ENCODE measurements at places on chromosomes 6 and 20.

DNA sequence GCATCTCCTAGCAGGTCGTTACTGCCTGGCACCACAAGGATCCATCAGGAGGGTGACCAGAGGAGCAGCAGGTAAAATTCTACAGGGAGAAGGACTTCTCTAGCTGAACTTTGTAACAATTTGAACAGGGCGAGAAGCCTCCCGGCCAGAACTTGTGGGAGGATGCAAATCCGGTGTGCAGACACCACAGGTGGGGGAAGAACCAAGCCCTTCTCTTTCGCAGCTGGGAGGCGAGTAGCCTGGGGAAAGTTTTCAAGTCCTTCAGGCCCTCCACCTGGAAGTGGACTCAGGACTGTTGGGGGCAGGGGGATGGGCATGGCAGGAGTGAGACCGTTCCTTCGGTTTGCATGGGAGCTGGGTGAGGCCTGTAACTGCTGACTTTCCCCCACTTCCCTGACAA is 42.7 kb upstream of the FAM210B start:
- DNase-seq = no peak

DNA sequence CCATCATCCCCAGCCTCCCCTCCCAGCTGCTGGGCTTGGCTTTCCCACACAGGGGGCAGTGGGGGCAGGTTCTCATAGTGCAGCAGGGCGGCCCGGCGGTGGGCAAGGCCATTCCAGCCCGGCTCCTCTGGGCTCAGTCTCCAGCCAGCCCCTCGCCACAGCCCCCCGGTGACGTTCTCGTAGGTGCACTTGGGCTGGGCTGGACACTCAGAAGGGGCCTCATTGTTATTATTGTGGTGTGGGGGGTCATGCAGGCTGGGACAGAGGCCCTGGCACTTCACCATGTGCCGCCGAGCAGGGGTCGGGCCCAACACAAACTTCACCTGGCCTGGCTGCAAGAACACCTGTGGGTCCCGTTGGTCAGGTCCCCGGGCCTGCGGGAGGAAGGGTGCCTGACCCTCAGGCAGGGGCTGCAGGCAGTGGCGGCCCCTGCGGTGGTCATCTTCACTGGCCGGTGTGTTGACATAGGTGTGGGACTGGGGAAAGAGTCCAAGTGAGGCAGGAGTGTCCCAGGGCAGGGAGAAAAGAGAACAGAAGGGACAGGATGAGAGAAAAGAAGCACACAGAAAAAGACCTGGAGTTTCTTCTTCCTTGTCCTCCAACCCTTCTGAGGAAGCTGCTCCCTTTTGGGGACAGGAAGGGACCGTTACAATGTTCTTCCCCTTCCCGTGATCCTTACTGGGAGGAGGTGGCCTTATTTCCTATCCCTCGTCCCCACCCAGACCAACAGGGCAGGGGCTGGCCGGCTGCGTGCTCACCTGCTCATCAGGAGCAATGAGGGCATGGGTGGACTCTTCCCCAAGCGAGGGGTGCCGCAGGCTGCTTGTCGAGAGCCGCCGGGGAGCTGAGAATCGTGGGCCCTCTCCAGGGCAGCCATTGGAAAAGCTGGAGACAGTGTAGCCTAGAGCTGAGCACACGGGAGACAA is 8.4 kb downstream of the FRS3 start:
- DNase-seq = no peak

- no peak for DNase-seq
These were observed 4.5 kb upstream of the SDC4 start for GRCh38 chr20:45352729-45353128.

DNA sequence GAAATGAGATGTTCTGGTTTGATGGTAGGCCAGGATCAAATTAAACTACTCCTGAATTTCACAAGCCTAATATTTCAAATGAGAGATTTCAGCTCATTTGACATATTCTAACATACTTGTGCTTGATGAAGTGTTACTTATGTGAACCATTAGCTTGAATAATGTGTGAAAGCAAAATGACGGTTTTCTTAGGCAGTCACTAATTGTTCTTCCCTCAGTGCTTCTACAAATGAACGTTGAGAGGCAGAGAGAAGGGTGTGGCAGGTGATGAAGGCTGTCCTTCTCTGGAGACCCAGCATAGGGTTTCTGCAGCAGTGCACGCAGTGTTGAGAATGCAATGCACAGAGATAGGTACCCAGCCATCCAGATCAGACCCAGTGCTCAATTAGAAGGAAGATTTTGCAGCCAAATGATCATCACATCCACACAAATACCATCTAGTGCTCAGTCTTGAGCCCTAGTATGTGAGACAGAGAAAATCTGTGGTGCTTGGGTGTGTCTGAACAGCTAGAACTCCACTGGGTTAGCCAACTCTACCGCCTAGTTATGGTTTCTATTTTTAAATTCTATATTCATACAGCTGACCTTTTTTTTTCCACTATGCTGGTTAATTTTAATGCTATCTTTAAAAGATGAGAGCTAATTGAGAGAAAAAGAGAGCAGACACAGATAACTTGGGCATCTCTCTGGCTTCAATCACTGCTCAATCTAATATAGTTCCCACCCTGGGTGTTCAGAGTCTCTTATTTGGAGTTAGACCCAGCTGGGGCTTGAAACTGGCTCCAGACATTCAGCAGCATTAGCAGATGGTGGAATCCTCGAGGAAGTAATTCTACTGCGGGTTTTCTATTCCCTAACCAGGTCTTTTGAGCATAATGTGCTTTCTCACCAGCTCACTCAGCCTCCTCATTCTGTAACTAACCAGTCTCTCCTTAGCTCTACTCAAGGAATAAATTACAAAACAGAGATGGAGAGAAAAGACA is 4.4 kb upstream of the MYLIP start:
- no peak for DNase-seq

- peak; percentile 87 for DNase-seq
These were observed at the start of gene PSMB8 for GRCh38 chr6:32843979-32844838. Gene PSMB8 (minus strand): TSS chr6:32844047. CDS start chr6:32843996, 51 bp downstream.

GRCh38 chr6:157410045-157410444 is 29.1 kb downstream of the ZDHHC14 start:
- DNase-seq = no peak

DNA sequence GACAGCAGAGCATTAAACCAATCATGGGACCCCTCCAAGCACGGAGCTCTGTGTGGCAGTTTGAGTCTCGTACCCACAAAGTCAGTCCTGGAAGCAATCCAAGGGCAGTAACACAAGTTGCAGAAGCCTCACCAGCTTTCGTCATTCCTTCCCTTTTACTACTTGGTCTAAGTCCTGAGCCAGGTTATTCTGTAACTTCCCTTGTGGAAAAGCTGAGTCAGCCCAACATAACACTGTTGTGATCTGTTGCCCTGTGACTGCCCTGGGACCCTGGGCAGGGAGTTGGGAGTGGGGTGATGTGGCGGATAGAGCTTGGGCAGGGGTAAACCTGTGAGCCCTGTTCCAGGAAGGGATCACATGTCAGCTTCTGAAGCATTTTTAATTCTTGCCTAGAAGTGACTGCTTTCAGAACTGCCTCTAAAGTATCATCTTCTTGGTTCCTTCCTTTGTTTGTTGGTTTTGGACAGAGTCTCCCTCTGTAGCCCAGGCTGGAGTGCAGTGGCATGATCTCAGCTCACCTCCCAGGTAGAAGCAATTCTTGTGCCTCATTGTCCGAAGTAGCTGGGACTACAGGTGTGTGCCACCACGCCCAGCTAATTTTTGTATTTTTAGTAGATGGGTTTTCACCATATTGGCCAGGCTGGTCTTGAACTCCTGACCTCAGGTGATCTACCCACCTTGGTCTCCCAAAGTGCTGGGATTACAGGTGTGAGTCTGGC is 183.7 kb upstream of the JAG1 start:
- DNase-seq = peak; percentile 69

All from fibroblast of skin of right quadriceps (primary cell).